ENCODE measurements at places on chromosomes 7 and 10.

DNA sequence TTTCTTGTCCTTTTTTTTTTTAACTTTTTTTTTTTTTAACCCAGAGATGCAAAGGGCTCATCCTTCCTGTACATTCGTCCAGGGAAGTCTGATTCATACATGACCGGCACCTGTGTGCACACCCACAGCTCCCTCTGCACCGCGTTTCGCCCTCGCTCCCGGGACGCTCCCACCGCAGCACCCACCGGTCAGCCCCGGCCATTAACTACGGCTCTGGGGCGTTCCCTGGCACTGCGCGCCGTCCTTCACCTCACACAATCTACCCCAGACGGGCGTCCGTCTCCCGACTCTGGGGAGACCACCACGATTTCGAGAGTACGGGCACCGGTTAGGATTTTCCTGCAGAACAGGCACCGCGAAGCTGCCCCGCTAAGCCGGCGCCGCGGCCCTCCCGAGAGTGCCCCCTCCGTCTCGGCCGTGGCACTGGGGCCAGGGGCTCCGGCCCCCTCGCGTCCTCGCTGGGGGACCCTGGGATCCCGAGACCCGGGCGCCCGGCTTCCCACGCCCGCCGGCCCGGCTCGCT, 452 bp downstream of the ATE1 start:
- peak; percentile 55 for DNase-seq

GRCh38 chr10:67609996-67610793, 85.8 kb downstream of the CTNNA3 start:
- DNase-seq: peak; percentile 69

GRCh38 chr10:97101166-97101940, 84.4 kb downstream of the SLIT1 start:
- DNase-seq: no peak

GRCh38 chr10:104577861-104578521, 63.1 kb upstream of the SORCS3 start:
- DNase-seq: peak; percentile 9

DNA sequence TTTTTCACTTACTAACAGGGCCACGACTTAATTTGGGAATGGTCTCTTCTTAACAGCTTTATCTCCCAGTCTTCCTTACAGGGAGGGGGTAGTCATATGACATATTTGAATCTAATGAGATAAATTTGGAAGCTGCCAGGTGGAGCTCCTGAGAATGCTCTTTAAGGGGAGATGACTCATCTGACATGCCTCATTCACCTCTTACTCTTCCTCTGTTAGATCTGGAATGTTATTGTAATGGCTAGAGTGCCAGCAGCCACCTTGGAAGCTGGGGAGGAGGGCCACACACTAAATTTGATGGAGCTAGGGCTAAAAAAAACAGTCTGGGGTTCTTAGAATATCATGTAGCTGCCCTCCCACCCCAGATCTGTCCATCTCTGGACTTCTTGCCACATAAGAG, 22.7 kb downstream of the HECW1 start:
- DNase-seq: peak; percentile 25

DNA sequence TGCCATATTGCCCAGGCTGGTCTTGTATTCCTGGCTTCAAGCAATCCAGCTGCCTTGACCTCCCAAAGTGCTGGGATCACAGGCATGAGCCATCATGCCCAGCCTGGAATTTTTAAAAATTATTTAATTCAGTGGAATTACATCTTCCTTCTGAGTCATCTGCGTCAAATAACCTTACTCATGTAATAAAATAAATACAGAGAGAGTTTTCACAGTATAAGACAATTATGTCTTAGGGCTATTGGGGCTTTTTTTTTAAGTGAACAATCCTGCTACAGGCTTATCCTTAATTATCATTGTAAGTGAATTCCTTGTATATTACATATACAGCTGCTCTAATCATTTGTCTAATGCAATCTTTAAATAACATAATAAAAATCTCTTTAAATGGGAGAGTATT, 108.3 kb downstream of the MAPK8 start:
- peak; percentile 87 for DNase-seq

- DNase-seq: peak; percentile 16
Observed at GRCh38 chr7:24964191-24964590, 15.8 kb downstream of the OSBPL3 start.

DNA sequence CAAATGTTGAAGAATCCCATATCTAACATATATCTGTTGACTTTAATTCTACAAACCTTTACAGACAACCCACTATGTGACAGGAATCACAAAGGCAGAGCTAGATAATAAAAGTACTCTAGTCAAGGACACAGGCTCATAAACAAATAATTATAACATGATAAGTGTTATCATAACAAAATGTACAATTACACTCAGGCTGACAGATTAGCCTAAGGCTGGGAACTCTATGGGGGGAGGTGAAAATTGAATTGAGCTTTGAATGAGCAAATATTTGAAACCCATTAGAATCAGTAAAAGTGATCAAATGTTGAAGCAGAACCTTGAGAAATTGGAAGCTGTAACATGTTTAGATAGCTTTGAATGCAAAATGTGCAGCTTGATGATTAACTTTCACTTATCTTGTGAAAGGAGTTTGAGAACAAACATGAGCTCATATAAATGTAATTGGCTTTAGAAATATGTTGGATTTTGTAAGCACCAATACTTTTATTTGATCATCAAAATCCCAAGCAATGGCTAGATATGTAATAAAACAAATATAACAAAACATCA, 970.2 kb downstream of the SORCS3 start:
- DNase-seq: no peak

DNA sequence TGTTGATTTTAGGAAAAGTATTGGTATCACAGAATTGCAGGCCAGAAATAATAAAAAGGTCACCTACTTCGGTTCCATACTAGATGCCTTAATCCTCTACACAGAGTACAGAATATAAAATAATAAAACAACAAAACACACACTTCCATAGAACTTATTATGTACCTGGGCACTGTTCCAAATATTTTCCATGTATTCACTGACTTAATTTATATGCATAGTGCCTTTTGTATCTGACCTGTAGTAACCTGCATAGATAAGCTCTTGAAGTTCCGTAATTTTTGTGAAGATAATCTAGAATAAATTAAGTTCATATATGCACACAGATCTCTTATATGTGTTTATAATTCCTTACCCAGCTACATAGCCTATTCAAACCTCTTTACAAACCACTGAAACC, 78.3 kb downstream of the RAPGEF5 start:
- no peak for DNase-seq

DNA sequence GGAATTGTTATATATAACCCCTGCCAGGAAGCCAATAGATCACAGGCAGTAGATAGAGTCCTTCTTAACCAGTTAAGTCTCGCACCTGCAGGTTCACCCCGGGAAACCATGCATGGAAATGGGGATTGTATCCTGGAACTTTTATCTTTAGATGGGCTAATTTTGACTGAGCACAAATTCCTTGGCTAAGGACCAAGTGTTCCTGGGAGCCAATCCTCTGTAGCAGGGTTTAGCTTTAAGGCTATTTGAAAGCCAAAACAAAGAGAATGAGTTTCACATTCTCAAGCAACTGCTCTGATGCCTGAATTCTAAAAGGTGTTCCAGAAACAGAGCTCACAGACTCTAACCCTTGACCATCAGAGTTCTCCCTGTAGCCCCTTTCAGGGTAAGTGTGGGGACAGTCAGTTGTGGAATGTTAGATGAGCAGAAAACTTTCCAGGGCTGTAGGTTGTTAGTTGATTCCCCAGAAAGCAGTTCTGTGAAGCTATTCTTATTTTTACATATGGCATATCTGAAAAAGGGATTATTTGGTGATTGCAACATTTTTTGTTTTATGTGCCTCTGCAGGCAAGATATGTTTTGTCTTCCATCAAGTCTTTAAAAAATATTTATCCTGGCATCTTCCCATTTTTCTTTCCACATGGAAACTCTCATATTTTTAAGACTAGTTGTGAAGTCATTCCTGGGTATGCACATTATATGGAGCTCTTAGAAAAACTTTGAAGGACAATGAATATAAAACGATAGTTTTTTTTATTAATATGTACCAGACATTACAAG, 16.2 kb upstream of the NPVF start:
- DNase-seq: peak; percentile 8

DNA sequence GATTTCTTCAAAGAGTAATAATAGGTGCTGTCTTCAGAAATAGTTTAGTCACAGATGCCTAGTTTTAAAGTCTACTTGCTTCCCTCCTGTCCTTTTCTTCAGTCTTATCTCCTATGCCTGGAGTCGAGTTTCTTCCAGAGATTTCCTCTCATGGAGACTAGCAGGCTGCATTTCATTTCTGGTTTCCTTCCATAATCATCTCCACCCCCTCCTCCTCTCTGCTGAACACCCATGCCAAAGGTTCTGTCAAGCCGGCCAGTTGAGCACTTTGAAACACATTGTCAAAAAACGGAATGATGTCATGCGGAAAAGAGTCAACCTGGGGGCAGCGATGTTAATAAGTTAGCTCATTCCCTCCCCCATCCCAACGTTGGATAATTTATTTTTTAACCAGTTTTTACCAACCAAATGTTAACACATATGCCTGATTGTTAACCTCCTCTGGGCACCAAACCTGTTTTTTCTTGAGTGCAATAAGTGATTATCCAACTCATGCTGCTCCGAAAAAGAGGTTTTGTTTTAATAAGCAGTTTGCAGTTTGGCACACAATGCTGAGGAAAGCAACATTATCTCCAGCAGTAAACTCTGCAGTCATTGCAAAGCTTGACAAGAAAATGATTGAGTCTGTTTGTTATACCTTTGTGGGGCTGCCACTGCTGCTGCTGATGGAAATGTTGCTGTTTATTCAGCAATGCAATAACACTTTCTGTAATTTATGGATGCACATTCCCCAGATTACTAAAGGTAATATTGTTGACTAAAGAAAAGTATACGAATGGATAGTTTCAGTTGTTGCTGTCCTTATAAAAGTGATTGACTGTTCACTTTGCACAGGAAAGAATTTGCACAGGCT, 161.6 kb downstream of the LRMDA start:
- DNase-seq: no peak

DNA sequence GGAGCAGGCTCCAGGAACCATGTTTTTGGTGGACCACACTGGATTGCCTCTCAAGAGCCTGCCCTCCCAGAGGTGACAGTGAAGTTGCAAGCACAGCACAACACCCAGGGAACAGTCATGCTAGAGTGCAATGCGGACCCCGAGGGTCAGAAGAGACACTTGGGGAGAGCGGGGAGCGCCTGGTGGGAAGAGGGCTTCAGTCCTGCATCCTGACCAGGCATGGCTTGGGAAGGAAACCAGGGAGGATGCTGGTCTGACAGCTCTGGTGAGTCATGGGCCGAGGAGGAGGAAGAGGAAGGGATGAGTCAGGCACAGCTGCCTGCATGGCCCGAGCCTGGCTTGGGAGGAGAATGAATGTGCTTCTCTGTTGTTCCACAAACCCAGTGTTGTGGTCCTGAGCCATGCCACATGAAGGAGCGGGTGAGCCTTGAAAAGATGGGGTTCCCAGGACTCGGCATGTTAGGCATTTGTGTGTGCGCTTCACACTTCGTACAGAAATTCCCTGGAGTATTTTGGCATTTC, 29.5 kb upstream of the ANKRD2 start:
- peak; percentile 98 for DNase-seq

DNA sequence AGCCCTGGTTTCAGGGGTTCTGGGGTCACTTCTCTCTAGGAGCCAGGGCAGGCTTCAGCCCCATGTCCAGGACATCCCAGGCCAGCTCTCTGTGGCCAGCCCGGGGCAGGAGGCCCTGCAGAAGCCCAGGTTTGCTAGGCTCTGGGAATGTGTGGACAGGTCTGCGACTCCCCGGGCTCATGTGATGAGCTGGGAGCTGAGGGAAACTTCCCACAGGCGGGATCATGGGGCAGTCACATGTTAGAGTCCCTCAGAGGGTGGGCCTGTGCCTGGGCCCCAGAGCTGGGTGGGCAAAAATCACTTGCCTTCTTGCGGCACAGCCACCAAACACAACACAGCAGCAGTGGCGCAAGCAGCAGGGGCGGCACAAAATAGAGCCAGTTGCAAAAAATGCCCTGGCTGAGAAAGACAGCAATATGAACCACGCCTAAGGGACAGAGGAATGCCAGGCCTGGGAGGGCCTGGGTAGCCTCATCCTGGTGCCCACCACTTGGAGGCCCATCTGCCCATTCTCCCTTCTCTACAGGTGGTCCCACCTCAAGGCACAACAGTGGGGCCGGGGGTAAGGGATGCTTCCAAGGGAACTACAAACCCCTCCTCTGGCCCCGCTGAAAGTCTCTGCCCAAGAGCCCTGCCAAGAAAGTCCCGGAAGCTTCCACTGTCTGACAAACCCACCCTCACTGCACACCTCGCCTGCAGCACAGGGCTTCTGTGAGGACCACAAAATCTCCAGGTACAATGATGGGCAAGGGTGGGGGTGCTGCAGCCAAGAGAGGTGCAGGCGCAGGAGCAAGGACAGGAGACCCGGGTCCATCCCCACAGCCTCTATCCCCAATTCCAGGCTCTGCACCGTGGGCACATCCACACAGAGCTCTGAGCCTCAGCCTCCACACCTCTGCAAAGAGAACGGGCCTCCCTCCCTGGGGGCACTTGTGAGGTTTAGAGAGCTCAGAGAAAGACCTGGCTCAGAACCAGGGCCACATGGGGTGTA, 34.6 kb upstream of the ANTXRL start:
- DNase-seq: no peak

DNA sequence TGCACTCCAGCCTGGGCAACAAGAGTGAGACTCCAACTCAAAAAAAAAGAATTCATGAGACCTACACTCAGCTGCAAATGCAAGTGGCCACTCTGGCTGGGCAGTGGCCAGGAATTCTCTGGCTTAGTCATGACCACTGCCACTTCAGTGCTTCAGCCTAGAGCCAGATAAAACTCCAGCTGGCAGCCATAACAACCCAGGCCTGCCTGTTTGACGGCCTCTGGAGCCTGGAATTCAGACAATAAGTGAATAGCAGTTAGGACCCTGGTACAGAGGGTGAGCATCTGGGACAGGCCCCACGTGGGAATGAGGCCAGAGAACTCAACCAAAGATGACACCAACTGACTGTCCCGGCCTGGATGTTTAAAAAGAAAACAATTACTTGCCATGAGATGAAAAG, 18.9 kb downstream of the RCC1L start:
- peak; percentile 97 for DNase-seq

DNA sequence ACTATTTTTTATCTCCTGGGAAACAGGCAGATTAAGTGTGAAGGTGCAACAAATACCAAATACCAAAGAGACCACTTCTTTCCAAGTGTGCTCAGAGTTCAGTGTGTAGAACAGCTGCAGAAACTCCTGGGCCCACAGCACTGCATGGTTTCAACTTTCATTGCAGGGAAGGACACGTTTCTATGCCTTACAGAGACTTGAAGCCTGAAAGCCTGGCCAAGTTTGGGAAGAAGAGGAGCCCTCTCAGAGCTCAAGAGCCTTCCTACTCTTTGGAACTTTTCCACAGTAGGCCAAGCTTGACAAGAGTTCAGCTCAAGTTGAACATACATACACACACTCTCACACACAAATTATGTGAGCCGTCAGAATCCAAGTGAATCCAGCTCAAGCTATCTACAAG, 2.5 kb downstream of the HOXA4 start:
- DNase-seq: no peak

GRCh38 chr7:5699467-5700384, 81.7 kb downstream of the RNF216 start:
- DNase-seq: no peak

- no peak for DNase-seq
Observed at GRCh38 chr7:145848691-145849090, 267.9 kb upstream of the CNTNAP2 start.
